Epithelial cell of proximal tubule (primary cell): ENCODE measurements at places on chromosomes 6 and 20. TPM values are rescaled to one million over a fixed set of nuclear protein-coding genes. Genes with fewer than 3 reads are reported as not detected.

E2F3 gene
- total RNA-seq: 12.5 and 13.1 TPM in 2 replicates

GRCh38 chr20:51050531-51051075 is 27.7 kb upstream of the KCNG1 start:
- DNase-seq: no peak

GRCh38 chr20:57592263-57593092 is 27.7 kb downstream of the ZBP1 start:
- no peak for DNase-seq

- DNase-seq: no peak
Observed at GRCh38 chr6:42137194-42137753, 5.1 kb downstream of the C6orf132 start.

DNA sequence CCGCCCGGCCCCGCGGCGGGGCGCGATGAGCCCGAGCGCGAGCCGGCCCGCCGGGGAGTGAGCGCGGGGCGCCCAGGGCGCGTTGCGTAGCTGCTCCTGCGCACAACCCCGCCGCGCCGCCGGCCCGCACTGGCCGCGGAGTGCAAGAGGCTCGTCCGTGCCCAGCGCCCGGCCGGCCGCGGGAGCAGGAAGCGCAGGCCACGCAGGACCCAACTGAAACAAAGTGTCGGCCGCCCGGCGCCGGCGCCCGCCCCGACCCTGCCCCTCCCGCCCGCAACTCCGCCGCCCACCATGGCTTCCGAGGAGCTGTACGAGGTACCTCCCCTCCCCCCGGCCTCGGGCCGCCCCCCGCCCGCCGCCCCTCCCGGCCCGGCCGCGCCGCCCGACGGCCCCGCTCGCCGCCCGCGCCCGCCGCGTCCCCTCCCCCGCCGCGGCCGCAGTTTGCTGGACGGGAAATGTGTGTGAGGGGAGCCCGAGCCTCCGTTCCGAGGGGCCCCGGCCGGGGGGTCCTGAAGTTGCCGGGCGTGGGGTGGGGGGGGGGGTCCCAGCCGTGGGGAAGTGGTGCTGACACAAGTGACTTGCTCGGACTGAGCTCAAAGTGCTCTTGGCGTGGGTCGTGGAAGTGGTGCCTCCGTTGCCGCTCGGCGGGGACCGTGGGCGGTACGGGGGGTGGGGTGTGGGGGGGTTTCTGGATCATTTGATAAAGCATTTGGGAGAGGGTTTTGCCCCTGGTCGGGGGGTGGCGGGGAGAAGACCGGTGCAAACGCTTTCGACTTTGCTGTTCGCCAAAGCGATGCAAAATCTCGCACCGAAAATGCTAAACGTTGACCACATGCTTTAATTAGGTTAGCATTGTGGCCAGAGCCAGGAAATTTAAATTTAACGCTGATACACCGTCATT is 539 bp downstream of the CDYL start:
- DNase-seq: no peak

- no peak for DNase-seq
Observed at GRCh38 chr6:144952456-144953240, 667.5 kb downstream of the UTRN start.

DNA sequence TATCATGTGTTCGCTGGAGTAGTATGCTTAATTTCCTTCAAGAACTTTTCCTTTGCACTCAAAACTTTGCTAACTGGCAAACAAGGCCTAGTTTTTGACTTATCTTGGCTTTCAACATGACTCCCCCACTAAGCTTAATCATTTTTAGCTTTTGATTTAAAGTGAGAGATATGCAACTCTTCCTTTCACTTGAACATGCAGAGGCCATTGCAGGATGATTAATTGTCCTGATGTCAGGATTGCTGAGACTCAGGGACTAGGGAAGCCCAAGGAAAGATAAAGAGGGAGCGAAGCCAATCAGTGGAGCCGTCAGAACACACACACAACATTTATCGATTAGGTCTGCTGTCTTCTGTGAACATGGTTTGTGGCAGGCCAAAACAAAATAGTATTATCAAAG is 491.4 kb downstream of the CBLN4 start:
- DNase-seq: no peak

- no peak for DNase-seq
Observed at GRCh38 chr6:107083047-107083768, 32.1 kb downstream of the BEND3 start.

GRCh38 chr6:49978332-49979226 is 9.2 kb upstream of the DEFB113 start:
- DNase-seq: no peak

- DNase-seq: no peak
Observed at GRCh38 chr6:15087186-15087589, 158.7 kb upstream of the JARID2 start.
